ENCODE measurements at places on chromosomes 6 and 20.
A peak's percentile ranks its signal among the peaks of the same experiment; 100 is the strongest.

GRCh38 chr20:4384961-4385360 is 336.7 kb upstream of the PRND start:
- no peak for DNase-seq

GRCh38 chr6:24060982-24061754 is 64.8 kb upstream of the NRSN1 start:
- no peak for DNase-seq

GRCh38 chr6:145031001-145031400 is 704.3 kb downstream of the EPM2A start:
- no peak for DNase-seq

- DNase-seq: peak; percentile 21
These were observed 163.8 kb upstream of the TAB2 start for GRCh38 chr6:149153693-149154092.
